ENCODE measurements at places on chromosomes 5 and 9.

DNA sequence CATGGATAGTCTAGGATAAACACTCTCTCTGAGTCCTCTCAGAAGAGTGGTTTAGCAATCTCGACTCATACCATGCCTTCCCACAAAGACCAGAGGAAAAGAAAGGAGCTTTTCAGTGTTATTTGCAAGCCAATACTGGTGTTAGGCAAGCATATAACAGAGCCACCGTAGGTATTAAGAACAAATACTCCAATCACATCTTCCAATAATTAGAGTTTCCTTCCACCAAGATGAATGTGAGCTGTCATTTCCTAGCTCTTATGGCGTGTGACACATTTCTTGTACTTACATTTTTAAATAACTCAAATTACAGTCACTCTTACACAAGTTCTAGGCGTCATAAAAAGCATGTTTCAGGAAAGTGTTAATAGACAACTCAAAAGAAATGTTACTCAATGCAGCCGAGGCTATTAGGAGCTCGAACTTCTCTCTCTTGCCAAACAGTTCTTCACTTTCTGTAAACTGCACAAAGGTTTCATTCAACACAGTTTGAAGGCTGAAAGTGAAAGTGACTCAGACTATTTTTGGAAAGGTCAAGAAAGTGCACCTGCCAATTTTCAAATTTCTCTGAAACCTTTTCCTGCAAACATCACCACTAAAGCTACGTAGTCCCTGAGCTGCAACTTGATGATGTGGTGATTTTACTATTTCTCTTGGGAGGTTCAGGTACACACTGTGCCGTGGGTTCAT is 153.8 kb downstream of the AUH start:
- no peak for DNase-seq

- DNase-seq = no peak
These were observed 52.1 kb downstream of the CTNND2 start for GRCh38 chr5:11851965-11852716.

DNA sequence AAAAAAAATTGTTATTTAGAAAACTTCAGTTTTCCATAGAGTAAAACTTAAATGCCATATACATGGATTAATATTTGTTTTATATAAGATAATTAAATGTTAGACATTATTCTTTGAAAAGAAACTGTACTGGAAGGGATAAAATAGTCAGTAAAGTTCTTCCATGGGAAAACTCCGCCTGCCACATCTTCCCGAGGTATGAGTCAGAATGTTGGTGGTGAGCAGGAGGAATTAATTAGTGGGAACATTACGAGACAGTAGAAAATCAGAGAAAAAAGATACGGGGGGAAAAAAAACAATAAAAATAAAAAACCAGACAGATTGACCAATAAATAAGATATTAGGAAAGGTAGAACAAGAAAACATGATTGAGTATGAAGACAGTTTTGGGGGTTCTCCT is 930.3 kb upstream of the C9orf72 start:
- no peak for DNase-seq

- no peak for DNase-seq
These were observed 74.6 kb upstream of the PLPP1 start for GRCh38 chr5:55609413-55609812.

DNA sequence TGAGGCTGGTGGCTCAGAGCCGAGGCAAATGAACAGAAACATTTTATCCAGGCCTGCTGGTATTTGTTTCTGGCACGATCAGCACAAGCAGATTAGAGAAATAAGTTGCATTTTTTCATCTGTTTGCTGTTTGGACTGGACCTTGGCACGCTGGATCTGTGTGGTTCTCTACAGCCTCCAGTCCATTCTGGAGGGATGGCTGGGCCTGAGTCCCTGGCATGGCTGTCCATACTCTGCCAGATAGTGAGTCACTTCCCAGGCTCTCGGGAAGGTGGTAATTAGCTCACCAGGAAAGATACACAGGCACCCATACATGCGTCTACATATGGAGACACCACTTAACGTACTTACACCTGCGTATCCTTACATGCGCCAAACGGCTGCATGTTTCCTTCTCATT is 78.6 kb downstream of the SPRY4 start:
- peak; percentile 15 for DNase-seq

GRCh38 chr5:142873831-142874230 is 103.7 kb downstream of the ARHGAP26 start:
- DNase-seq = no peak

DNA sequence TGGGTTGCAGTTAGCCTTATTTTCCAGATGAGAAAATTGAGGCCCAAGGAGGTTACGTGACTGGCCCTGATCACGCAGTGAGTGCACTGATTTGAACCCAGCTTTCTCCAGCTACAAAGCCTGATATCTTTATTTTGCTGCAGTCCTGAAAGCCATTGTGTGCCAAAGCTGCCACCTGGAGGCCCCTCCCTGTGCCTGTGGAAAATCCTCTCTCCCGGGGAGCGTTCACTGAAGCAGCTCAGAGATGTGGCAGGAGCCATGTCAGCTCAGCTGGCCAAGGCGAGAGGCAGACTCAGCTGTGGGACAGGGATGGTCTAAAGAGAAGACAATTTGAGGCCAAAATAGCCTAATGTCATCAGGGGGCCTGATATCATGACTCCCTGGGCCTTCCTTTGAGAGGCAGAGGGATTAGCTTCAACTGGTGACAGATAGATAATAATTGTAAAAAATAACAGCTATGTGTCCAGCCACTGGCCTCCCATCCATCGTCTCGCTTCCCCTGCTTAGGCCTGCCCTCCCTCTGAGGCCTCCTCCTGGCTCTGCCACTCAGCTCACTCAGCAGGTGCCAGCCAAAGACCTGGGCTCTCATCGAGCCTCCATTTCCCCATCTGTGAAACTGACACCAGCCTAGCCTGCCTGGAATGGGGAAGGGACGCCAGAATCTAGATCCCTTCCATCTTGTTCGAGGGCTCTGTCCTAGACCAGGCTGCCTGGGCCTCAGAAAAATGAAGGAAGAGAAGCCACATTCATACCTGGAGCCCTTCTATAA is 74.3 kb upstream of the GGTA1 start:
- DNase-seq = no peak

- DNase-seq = no peak
These were observed 69.1 kb downstream of the ZNF366 start for GRCh38 chr5:72438141-72438540.

- DNase-seq = no peak
These were observed 56.8 kb downstream of the FAT2 start for GRCh38 chr5:151534350-151534749.

DNA sequence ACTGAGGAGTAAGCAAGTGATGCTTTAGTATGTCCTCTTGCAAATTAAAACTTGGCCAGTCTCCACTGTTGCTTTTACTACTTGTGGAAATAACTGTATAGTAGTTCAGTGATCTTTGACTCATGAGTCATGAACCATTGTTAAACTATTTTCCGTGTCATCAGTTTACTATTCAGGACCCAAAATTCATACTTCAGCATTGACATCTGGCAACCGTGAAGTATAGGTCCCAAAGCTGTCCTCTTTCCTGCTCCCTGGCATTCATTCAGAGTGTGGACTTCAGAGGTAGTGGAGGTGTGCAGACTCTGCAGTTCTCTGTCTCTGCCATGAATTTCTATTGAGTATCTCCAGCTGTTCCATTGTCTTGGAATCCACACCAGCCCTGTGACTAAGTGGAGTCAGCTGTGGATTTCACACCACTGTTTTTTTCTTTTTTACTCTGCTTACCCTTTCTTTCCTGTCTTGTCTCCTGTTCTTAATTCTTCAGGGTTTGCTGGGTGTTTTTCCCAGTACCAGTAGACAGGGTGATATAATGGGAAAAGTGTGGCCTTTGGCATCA is 7.5 kb downstream of the TDRD7 start:
- DNase-seq = no peak
